Fibroblast of the aortic adventitia (primary cell): ENCODE measurements at places on chromosomes 6 and 20. TPM values are rescaled to one million over a fixed set of nuclear protein-coding genes. Genes with fewer than 3 reads are reported as not detected.

Gene MOG
- not detected in 2 replicates for total RNA-seq

Gene TAGAP
- total RNA-seq, result not detected in 2 replicates

Gene PTPRA
- 10.5 and 75.1 TPM in 2 replicates for total RNA-seq

Gene RHAG
- not detected in 2 replicates for total RNA-seq

Gene HDGFL1
- not detected in 2 replicates for total RNA-seq

Gene EBF4
- 0.09 and 2.6 TPM in 2 replicates for total RNA-seq

Gene NUP43
- total RNA-seq, result 20.6 and 45.6 TPM in 2 replicates

Gene PACSIN1
- not detected in 2 replicates for total RNA-seq

Gene ECT2L
- total RNA-seq, result under 0.01 and 3.3 TPM in 2 replicates

Gene LTB
- total RNA-seq, result not detected in 2 replicates

Gene BNIP5
- total RNA-seq, result not detected in 2 replicates

Gene YIPF3
- total RNA-seq, result 71.6 and 94.4 TPM in 2 replicates

Gene PROKR2
- not detected in 2 replicates for total RNA-seq

Gene UBD
- not detected in 2 replicates for total RNA-seq

Gene SLC26A8
- total RNA-seq, result 0.18 TPM in 1 of 2 replicates, not detected in the other

Gene DNAAF9
- 9.6 and 13.3 TPM in 2 replicates for total RNA-seq

Gene CITED2
- total RNA-seq, result 44.6 and 126 TPM in 2 replicates

Gene LY6G6C
- not detected in 2 replicates for total RNA-seq

Gene FERMT1
- total RNA-seq, result 2.9 and 8.8 TPM in 2 replicates

Gene HRH3
- total RNA-seq, result not detected in 2 replicates

Gene EYA4
- total RNA-seq, result 1.1 and 5.7 TPM in 2 replicates

Gene LINC00237
- total RNA-seq, result not detected in 2 replicates

Gene CEP43
- total RNA-seq, result 22.0 and 27.8 TPM in 2 replicates

Gene SLCO4A1
- 0.72 and 0.90 TPM in 2 replicates for total RNA-seq

Gene ABHD16B
- total RNA-seq, result not detected in 2 replicates

Gene SLC17A1
- not detected in 2 replicates for total RNA-seq

Gene MAP3K7
- total RNA-seq, result 28.8 and 36.0 TPM in 2 replicates

Gene COX4I2
- not detected in 2 replicates for total RNA-seq

Gene SYS1
- total RNA-seq, result 27.9 and 29.4 TPM in 2 replicates

Gene GABRR1
- total RNA-seq, result not detected in 2 replicates

Gene SLC25A27
- 6.2 and 27.3 TPM in 2 replicates for total RNA-seq

Gene IL17F
- total RNA-seq, result not detected in 2 replicates

Gene CLPSL2
- total RNA-seq, result not detected in 2 replicates

Gene PNPLA1
- total RNA-seq, result 0.09 TPM in 1 of 2 replicates, not detected in the other

Gene CDYL
- total RNA-seq, result 25.8 and 48.4 TPM in 2 replicates

Gene BTN1A1
- total RNA-seq, result not detected in 2 replicates

Gene SLC24A3
- total RNA-seq, result 0.57 TPM in 1 of 2 replicates, not detected in the other

Gene SMPDL3A
- total RNA-seq, result 18.6 and 19.6 TPM in 2 replicates

Gene CENPW
- 13.7 and 55.9 TPM in 2 replicates for total RNA-seq

Gene STMND1
- not detected in 2 replicates for total RNA-seq

Gene CPXM1
- 3.8 and 48.5 TPM in 2 replicates for total RNA-seq

Gene C4B
- total RNA-seq, result 4.1 and 19.4 TPM in 2 replicates

Gene SRMS
- not detected in 2 replicates for total RNA-seq

Gene TUBB2B
- 0.25 and 2.9 TPM in 2 replicates for total RNA-seq

Gene REPS1
- total RNA-seq, result 34.9 and 42.6 TPM in 2 replicates

Gene DACT2
- 0.27 and 0.98 TPM in 2 replicates for total RNA-seq

Gene GLP1R
- total RNA-seq, result not detected in 2 replicates
